ENCODE measurements at places on chromosomes 6 and 20. TPM values are rescaled to one million over a fixed set of nuclear protein-coding genes. Genes with fewer than 3 reads are reported as not detected.

DNA sequence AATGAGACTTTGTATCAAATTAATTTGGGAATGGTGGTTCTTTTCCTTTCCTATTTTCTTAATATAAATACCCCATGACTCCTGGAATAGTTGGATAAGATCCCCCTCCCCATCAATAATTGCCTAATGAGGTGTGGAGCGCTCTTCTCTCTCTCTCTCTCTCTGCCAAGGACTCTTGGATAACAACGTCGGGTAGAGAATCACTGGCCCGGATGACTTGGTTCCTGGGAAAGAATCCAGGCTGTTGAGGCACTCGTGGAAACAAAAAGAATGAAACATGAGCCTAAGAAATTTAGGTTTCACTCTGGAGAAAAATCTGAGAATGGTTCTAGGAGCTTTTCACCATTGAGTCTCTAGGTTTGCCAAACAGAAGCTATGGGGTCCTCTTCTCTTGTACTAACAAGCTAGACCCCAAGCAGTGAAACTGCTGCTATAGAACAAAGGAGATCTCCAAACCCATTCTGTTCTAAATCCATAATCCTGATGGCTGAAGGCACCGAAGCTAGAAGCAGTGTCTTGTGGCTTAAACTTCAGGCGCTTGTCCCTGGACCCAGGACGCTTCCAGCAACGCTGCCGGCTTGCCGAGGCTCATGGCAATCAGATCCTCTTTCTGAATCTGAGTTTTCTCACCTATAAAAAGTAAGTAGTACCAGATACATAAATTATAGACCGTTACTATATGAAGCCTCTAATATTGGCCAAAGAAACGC is 241.6 kb upstream of the BTBD3 start:
- no peak for DNase-seq

DNA sequence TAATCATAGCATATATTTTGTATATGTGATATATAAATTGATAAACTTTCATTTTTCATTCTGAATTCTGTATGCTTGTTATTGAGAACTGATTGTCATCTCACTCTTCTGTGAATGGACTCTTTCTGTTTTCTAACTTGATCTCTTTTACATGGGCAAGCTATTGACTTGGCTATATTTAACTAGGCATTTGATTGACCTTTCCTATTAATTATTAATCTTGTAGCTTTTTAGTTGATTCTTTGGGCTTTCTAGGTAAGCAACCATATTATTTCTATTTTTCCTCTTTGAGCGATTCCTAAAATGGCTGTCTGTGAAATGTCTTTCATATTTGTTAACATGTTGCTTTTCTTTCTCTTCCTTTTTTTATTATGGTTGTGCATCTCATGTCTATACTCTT is 347.1 kb downstream of the CDKAL1 start:
- DNase-seq: no peak

- no peak for DNase-seq
These were observed 60.3 kb downstream of the ADGRG6 start for GRCh38 chr6:142361779-142362750.

DNA sequence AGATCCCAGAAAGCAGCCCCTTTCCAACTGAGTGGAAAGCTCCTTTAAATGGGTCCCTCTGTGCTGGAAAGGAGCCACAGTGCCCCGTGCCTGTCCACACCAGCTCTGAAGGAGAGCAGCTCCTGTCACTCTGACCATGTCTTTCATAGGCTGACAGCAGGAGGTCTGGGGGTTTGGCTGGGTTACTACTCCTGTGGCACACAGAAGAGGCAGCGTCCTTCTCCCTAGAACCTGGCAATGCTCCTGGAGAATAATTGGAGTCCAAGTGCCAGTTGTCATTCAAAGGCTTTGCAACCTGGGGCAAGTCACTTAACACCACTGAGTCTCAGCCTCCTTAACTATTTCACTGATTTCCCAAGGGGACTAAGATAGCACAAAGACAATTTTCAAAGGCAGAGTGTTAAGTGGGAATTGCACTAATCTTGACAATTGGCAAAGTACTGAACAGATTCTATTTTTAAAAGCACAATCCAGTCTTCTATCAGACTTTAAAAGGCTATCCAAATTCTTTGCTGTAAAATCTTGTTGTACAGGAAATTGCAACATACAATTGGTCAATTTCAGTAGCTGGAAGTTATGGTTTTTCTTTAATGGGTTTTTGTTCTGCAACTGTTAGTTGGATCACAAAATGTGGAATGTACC is 457.2 kb downstream of the KIF16B start:
- DNase-seq: no peak

GSTA1 gene
- not detected for polyA plus RNA-seq

MAS1 gene
- polyA plus RNA-seq: 0.18 TPM

- DNase-seq: no peak
These were observed 148.1 kb downstream of the CEBPB start for GRCh38 chr20:50338479-50339391.

- no peak for DNase-seq
These were observed 78.4 kb upstream of the PMEPA1 start for GRCh38 chr20:57787990-57788781.

OXT gene
- polyA plus RNA-seq: 0.47 TPM

- DNase-seq: no peak
These were observed 12.9 kb downstream of the PRSS16 start for GRCh38 chr6:27260369-27260768.

KHDC1L gene
- polyA plus RNA-seq: 0.54 TPM

Data from forelimb muscle (tissue), 1 donor.